Stimulated activated CD8-positive, alpha-beta memory T cell treated with anti-CD3 and anti-CD28 coated beads, Interleukin-4, amount 100 ng/mL, for 4 hours (primary cell): ENCODE measurements at places on chromosomes 2 and 18.

DNA sequence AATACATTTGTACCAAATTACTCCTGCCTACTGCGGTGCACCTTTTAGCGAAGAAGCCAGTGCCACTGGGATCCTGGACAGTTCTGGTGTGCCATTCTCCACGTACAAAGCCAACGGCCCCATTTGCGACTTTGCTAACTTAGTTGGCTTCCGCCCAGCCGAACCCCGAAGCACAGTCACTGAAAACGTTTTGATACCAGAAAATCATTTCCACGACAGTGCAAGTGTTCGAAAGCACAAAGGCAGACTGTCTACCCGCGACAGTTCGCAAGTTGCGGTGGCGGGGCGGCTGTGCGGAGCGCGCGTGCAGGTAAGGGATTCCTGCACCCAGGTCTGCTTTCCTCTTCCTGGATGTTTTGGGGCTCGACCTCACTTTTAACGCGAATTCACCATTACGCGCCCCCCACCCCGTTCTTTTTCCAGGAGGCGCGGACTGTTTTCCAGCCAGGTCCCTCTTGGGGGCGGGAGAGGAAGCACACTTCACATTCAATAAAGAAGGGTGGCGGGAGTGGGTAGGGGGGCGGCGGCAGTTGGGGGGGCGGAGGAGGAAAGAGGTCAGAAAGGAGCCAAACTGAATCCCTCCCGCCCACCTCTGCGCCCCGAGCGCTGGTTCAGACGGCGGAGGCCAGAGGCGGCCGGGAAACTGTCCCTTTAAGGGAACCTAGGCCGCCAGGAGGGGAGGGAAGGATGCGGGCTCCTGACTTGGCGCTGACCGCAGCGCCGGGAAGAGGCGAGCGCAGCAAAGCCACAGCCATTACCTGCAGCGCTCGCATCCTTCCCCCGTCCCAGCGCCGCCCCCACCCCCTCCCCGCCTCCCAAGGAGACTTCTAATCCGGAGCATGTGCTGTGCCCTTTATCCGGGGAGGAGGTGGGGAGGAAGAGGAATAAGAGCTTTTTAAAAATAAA is 107.4 kb upstream of the KCTD1 start:
- no peak for DNase-seq

- DNase-seq, result no peak
Measured at GRCh38 chr2:28612131-28612812, 116.4 kb downstream of the PLB1 start.

GRCh38 chr2:52022006-52022405 is 990.1 kb upstream of the NRXN1 start:
- DNase-seq, result no peak

DNA sequence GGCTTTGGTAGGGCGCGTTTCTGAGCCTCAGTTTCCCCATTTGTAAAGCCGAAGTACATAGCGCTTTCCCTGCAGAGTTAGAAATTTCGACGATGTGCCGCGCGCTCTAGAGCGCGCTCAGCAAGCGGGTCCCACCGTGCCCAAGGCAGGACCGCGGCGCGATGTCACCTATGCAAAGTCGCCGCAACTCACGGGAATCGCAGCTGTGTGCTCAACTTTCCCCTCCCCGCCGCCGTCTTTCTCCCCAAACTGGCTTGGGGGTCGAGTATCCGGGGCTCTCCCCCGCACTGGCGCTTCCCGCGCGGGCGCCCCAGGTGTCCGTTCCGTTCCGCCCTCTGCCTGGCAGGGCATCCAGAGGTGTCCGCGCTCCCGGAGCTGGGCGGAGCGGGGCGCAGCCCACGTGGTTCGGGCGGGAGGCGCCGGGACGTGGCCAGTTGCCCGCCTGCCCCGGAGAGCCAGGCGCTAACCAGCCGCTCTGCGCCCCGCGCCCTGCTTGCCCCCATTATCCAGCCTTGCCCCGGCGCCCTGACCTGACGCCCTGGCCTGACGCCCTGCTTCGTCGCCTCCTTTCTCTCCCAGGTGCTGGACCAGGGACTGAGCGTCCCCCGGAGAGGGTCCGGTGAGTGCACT is at the start of gene MLPH:
MLPH (plus strand) TSS at position 433 of the 630 bp plus-strand sequence. CDS start 6,176 bp downstream, outside the sequence.
- DNase-seq, result no peak
